ENCODE measurements at places on chromosomes 3 and 15.

DNA sequence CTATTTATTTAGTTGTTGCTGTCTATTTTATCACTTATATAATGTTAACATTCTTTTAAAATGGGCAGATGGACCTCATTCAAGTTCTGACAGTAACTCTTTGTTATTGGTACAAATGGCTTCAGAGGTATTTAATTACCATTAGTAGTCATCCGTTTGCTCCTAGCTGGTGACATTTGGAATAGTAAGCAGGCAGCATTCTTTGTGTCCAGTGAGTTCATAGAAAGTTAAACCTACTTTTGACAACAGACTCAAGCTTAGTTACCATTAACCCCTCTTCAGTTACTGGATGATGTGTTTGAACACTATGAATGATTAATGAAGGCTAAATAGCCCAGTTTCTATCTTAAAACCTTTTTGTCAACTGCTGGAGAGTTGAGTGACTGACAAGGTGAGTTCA is 500.7 kb upstream of the ATP11B start:
- DNase-seq: no peak

GRCh38 chr3:54421943-54422342 is 299.6 kb downstream of the CACNA2D3 start:
- no peak for DNase-seq

- no peak for DNase-seq
These were observed 45.6 kb upstream of the WWTR1 start for GRCh38 chr3:149703466-149703865.

- DNase-seq: no peak
These were observed 619.0 kb downstream of the MECOM start for GRCh38 chr3:169044331-169045113.

DNA sequence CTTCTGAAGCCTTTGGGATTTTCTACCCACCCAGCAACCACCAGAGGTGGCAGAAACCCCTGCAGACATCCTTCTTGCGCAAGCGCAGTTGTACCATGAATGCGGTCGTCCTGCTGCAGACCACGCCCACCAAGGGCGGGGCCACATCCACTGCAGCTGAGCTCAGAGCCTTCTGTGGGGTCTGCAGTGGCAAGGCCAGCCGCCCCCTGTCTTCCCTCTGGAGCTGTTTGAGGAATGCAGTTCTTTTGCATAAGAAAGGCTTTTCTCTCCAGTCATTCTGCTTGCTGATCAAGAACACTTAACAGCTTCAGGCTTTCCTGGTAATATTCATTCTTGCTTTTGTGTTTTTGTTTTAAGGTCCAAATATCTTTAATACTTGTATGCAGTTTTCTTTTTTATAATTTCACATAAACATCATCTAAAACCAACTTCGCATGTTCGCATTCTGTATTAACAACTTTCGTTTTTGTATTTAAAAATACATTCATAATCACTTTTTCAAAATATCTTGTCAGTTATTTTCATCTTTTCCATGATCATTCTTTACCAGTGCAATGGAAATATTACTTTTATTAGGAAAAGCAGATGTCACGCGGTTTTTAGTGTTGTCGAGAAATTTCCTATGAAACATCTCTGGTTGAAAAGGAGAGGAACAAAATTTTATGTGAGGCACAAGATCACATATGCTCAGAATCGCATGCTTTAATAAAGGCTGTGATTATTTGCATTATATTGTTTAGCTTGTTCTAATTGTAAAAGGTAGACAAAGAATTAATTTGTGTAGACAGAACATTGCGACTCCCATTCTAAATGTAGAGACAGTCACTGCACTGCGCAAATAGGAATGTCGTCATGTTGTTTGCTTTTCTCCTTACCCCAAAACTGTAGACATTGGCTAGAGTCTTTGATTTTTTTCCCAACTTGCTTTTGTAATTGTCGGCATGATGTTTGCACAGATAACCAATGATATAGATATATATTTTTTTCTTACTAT is 98.1 kb upstream of the SNRPN start:
- DNase-seq: no peak

GRCh38 chr15:42688301-42688700 is 48.6 kb downstream of the CDAN1 start:
- no peak for DNase-seq

DNA sequence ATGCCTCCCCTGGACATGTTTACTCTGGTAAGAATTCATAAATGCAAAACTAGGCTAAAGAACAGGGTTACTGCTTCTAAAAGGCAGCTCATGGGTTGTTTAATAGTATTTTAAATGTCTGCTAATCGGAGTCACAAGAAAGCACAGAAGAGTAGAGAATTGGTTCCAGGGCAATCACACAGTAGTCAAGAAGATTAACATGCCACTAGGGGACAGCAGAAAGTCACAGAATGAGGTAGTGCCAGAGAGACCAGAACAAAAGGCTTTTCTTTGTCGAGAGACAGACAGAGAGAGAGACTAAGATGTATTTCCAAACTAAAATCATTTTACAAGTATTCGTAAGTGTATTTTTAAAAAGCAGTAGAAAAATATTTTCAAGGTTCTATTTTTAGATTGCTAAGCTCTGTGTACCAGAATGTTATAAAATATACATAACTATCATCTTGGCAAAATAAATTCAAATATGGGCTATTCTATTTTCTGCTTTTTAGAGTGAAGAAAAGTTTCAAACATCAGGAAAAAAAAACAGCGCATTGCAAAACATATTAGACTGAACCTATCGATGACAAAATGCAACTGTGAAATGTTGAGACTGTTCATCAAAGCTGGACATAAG is 78.3 kb upstream of the CDIN1 start:
- peak; percentile 30 for DNase-seq

DNA sequence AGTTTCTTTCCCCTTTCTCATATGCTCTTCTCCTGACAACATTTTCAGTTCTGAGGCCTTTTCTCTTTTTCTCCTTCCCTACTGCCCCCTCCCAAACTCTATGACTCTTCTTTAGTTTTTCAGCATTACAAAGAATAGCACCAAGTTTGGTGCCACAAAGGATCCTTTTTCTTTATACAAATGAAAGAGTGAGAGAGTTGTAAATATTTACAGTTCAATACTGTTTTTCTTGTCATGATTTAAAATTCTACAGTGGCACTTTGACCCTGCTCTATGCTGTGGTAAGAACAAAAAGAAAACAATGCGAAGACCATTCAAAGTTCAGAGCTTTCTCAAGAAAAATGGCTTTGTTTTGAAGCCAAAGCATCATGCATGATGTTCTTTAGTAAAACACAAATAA is 667.9 kb upstream of the SGO1 start:
- no peak for DNase-seq

GRCh38 chr15:63226966-63227401 is 37.6 kb downstream of the RAB8B start:
- no peak for DNase-seq

GRCh38 chr15:62881056-62881455 is 161.5 kb upstream of the TPM1 start:
- DNase-seq: no peak

DNA sequence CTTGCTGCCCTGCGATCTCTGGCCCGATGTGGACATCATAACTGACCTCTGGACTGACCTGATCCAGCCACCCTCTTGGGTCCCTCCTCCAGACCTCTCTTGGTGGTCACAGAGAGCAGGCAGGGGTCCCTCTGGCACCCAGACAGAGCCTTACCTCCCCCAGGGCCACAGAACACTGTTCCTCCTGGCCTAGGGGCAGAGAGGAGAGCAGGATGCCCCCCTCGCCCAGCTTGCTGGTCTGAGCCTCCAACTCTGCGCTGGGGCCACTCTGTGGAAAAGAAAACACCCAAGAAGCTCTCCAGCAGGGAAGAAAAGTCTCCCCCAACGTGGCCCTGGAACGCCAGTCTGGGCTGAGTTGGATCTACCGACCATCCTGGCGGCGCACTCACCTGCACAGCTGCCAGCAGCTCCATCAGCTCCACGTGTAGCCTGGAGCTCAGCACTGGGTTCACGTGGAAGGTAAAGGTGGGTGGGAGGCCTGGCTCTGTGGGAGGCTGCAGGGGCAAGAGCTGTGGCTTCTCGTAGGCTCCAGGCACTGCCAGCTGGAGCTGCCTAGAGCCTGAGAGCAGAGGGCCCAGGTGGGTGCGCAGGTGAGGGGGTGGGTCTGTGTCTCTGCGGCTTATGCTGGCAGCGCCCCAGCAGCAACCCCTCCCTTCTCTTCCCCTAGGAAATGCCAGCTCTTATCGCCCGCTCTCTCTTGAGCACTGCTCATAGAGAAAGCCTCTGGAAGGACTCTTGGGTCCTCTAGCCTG is 6.0 kb downstream of the PLA2G4F start:
- no peak for DNase-seq

DNA sequence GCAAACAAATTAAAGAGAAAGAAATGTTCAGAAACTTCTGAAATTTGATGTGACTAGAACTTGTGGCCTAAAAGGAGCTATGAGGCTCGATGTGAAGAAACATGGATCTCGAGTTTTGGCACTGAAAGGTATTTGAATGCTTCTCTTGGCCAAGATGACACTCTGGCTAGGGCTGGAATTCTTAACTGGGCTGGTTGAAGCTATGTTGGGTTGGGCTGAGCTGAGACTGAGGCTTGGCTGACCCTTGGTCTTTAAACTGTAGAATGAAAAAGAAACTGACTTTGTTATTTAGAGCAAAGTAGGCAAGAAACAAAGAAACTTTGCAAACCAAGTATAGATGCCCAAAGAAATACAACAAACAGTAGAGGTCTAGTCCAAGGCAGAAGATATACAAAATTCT is 28.1 kb upstream of the CLDN16 start:
- no peak for DNase-seq

GRCh38 chr3:7333125-7333524 is 472.2 kb downstream of the GRM7 start:
- DNase-seq: no peak

- DNase-seq: no peak
These were observed 12.8 kb downstream of the RBP2 start for GRCh38 chr3:139463466-139463865.

DNA sequence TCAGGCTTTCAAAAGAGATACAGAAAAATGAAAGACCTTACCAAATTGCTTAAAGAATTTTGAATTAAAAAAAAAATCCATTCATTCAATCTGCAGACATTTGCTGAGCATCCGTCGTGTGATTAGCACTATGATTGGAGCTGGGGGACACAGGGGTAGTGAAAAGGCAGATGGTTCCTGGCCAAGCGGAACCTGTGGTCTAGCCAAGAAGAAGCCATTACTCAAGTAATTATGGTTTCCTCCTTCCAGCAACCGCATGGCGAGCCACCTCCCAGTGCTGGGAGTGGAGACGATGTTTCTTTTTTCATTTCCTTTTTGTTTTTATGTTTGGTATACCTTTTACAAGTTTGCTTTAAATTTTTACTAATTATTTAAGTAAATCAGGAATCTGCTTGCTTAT is 140.2 kb downstream of the CACNA2D3 start:
- no peak for DNase-seq

- no peak for DNase-seq
These were observed 4.9 kb downstream of the GNAT1 start for GRCh38 chr3:50196253-50196801.

DNA sequence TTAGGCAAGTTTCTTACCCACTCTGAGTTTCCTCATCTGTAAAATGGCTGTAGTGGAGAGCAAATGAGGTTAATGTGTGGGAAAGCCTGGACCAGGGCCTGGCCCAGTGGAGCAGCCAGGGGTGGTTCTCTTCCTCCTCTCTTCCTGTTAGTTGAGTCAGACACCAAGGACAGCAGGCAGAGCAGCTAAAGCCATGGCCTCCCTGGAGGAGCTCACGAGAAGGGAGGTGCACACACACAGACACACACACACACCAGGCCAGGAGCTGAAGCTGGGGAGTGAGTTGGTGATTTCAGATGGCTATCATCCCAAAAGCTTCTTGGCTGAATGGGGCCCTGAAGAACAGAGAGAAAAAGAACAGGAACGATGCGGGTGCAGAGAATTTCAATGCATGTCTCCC is 33.2 kb upstream of the TSPAN3 start:
- DNase-seq: no peak

DNA sequence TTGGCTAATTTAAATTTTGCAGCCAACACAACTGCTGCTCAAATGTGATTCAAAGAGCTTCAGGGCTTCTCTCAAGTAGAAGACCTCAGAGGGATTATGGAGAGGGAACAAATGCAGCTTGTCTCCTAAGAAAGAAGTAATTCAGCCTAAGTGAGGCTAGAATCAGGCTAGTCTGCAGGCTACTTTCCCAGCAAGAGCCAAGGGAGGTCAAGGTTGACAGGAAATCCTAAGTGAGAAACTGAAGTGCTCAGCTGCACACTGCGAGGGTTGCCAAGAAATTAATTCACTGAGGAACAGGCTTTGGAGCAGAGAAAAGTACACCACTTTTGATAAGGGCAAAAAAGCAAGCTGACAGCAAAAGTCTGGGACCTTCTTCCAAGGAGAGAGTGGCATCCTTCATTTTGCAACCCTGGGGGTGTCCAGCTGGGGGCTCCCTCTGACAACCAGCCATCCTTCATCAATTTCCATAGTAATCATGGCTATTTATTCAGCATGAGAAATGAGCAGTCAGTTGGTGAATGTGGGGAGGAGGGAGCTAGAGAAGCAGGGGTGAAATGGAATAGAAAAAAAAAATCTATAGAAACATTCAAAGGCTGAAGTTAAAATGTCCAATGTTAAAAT is 646.4 kb upstream of the ADAMTS9 start:
- DNase-seq: no peak

- DNase-seq: no peak
These were observed 29.9 kb upstream of the TMOD3 start for GRCh38 chr15:51799282-51800252.

DNA sequence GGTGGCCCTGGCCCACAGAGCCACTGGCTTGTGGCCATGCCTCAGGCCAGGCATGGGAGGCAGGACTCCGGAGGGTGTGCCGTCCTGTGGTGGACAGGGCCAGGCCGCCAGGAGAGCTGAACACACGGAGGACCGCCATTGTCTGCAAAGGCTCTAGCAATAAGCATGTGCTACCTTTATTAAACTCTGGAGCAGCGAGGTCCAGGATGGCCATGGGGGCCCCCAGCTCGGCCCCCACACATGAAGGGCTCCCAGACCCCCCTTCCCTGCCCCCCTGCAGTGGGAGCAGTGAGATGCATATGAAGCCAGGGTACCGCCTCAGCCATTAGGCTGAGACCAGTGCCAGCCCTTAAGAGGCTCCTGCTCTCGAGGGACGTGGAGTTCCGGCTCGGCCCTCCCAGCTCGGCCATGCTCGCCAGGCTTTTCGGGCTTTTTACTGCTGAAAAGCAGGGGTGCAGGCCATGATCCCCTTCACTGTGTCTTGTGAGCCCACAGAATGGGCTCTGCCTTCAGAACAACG is 2.7 kb downstream of the AMIGO3 start:
- no peak for DNase-seq

GRCh38 chr3:127565711-127566110 is 24.8 kb downstream of the TPRA1 start:
- no peak for DNase-seq

DNA sequence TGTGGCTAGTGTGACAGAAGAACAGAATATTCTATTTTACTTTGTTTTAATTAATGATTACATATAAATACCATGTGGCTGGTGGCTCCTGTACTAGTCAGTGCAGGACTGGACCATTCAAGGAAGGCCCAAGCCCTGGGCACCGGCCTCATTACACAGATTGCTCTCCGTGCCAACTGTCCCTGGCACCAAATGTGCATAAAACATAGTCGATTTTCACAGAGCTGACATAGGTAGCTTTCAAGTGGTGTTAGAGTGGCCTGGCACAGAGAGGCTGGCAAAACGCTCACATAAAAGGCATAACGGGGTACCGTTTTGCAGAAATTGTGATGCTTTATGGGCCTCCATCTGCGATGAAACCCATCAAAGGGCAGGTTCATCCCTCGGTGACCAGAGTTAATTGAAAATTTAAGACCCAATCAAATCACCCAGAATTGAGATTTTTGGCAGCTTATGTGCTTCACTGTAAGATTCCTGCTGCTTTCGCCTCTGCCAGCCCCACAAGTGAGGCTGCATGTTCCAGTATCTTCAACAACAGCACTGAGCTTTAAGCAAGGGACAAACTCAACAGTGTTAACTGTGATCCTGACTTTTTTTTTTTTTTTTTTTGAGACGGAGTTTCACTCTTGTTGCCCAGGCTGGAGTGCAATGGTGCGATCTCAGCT is 25.9 kb downstream of the RFTN1 start:
- DNase-seq: no peak
